ENCODE measurements at places on chromosomes 4 and X. TPM values are rescaled to one million over a fixed set of nuclear protein-coding genes. Genes with fewer than 3 reads are reported as not detected.

DNA sequence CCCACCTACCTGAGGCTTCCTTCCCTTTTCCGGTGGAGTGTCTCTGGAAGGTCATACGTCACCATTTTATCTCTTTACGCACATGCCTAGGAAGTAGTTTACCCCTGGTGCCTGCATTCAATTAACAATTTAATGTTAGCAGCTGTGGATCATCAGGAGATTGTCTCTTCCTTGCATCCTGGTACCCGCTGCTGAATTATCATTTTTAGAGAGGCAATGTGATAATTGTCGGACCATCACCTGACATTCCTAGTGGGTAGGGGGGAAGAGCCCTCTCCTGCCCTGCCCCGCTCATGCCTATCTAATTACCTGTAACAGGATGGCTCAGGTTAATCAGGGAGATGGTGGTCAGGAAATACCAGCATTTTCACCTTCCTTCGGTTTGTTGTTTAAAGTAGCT lies 863.6 kb downstream of the RPA4 start:
- no peak for DNase-seq

- peak; percentile 76 for DNase-seq
These were observed 59.9 kb downstream of the PROM1 start for GRCh38 chr4:16023776-16024408.

- peak; percentile 94 for DNase-seq
These were observed 569.3 kb upstream of the DIPK2B start for GRCh38 chrX:45769761-45770582.

DNA sequence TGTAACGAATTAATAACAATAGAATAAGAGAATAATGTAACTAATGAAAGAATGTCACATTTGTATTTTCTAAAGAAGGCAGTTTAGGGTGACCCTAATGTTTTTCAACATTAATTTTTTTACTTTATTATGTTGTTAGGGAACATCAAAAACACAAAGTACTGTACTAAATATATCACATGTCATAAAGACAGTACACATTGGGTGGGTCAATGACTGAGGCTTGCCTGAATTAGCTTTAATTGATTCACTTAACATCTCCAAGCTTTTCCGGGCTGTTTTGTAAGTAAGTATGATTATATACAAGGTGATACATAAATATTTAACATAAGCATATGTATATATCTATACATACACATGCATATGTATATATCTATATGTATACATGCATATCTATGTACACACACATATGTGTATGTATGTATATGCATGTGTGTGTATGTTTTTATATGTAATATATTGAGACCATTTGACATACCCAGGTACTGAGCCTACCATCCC lies 43.4 kb upstream of the KLF3 start:
- no peak for DNase-seq

PWWP3B gene
- not detected for total RNA-seq

STOX2 gene
- not detected for total RNA-seq
